ENCODE measurements at places on chromosomes 16 and 17.

DNA sequence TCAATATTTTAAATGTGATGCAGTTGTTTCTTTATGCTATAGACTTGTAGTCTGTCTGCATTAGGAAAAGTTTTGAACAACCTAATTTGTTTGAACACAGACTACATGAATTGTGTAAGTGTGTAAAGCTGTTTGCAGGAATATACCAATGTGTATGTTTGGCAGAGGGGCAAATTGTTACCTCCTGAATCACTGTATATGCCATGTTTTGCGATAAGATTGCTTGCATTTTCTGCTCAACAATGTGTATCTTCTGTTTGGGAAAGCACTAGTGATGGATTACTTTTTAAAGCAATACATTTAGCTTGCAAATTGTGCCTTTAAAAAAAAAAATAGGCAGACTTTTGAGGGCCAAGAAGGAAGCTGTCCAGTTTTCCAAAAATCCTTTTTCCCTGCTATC, 14.6 kb downstream of the RBBP6 start:
- DNase-seq, result no peak

DNA sequence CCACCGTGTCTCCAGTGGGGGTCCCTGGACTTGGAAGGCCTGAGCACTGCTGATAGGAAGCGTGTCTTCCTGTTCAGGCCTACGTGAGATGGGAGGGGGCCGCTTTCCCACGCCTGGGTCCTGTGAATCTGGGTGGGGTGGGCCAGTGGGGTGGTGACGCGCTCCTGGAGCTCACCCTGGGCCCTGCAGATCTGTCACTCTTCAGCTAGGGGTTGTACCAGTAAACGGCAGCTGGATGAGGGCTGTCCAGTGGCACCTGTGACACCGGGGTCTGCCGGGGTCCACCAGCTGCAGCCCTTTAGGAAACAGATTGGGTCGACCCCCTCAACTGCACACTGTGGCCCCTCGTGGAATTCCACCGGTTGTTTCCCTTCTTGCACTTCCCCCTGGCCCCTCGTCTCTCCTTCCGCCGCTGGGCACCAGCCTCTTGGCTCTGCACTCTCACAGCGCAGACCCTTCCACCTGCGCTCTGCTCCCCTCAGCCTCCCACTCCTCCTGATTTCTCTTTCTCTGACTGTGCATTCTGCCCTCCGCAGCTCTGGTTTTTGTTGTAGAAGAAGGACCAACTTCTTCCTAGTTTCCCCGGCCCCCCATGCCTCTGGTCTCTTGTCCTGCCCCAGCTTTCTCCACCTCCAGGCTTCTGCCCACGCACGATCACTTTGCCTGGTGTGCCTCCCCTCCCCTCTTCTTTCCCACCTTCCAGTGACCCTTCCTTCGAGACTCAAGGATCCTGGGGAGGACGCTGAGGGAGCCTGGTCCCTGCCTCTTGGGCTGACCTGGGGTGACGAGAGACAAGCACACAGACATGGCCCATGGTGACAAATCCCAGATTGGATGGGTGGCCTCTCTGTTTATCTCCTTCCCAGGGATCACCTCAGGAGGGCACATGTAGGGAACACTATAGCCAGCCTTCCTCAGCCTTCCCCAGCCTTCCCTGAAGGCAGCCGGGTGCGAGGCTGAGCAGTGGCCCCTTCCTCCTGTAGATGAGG, 4.8 kb downstream of the MRC2 start:
- DNase-seq, result no peak

DNA sequence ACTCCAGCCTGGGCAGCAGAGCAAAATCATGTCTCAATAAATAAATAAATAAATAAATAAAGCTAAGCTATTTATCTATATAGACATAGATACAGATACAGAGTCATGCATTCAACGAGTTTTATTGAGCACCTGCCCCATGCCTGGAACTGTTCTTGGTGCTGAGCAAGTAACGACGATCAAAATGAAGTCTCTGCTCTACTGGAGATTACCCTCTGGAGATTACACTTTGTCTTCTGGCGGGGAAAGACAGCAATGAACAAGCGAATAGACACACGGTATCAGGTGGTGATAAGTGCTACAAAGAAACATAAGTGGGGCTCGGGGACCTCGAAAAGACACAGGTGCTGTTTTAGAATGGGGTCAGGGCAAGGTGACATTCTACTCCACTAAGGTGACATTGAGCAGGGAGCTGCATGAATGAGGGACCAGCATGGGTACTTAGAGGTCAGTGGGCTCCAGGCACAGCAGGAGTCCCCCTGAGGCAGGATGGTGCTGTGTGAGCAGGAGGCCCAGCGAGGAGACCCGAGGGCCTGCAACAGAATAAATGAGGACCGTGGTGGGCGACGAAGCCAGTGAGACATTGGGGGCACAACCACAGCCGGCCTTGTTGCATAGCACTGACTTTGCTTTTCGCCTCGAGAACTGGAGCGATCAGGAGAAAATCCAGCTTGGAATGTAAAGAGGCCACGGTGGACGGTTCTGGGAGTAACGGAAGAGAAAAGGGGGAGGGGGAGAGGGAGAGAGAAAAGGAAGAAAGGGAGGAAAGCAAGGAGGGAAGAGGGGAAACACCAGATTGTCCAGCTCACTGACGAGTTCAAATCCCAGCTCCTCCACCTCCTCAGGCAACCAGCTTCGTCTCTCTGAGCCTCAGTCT, 42.4 kb upstream of the MEAK7 start:
- DNase-seq, result peak; percentile 21

DNA sequence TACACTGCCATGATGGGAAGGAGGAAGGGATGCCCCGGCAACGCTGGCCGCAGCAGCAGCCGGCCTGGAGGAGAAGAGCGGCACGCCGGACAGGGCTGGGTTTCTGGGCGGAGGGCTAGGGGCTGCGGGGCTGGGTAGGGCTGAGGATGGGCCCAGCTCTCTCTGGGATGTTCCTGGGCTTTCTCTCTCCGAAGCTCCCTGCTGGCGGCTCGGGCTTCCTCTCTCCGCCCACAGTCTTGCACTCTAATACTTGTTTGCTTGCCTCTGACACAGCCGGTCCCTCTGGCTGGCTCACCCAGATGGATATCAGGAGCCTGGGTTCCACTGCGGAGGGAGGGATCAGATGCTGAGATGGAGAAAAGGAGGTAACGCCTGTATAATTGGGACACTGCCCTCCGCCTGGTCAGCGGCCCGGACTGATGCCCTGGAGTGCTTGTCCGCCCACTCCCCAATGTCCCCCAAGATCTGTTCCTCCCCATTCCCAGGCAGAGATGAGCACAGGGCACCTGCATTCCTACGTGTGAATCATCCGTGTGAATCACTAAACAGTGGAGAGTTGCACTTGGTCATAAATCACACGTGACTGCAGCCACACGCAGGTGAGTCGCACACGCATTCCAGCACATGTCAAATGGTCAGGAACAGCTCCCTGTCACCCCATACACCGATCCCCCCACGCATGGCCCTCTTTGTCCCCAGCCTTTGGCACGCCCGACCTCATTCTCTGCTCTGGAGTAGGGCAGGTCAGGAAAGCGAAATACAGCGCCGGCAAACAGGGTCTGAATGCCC, at the start of gene ALOXE3:
Gene ALOXE3 (minus strand): TSS at position 535 of the 789 bp plus-strand sequence. CDS start 524 bp downstream, at position 11.
- peak; percentile 11 for DNase-seq

DNA sequence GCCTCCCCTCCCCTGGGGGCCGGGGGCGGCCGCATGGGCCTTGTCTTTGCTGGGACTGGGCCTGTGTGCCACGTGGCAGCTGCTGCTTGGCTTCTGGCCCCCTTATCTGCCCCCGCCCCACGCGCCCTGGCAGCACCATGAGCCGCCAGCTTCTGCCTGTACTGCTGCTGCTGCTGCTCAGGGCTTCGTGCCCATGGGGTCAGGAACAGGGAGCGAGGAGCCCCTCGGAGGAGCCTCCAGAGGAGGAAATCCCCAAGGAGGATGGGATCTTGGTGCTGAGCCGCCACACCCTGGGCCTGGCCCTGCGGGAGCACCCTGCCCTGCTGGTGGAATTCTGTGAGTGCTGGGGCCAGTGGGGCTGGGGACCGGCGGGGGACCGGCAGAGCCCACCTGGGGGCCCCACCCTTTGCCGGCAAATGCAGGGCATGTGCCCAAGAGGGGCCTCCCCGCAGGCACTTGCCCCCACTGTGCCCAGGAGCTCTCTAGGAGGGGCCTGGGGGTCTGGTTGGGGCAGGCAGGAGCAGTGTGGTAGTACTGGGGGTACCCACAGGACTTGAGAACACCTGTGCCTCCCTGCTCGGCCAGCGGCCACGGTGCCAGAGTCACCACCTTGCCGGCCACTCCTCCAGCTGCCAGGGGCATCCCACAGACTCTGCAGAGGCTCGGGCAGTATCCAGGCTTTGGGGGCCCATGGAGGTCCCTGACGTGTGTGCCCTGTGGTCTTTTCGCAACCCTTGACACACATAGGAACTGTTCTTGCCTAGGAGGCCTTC, at the start of gene PDIA2:
Gene PDIA2 (plus strand): TSS at position 132 of the 773 bp plus-strand sequence. CDS start 6 bp downstream, at position 138.
- no peak for DNase-seq

DNA sequence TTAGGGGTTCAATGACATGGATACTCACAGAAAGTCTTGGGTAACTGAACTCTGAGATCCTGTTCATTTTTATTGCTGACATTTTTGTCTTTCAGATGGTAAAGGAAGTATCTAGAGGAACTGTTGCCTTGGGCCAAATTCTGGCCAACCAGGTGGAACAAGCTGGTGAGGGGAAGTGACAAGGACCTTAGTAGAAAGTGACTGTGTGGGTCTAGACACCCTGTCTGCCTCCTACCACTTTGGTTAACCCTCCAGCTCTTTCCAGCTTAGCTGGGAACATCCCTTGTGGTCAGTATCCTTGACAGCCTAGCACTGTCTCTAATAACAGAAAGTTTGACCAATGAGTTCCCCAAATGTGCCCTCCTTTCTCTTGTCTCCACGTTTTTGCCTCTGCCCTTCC, 28.8 kb upstream of the PRKCB start:
- no peak for DNase-seq
